Osteocyte (in vitro differentiated cells): ENCODE measurements at places on chromosomes 1 and 21. TPM values are rescaled to one million over a fixed set of nuclear protein-coding genes. Genes with fewer than 3 reads are reported as not detected.

Gene SPRR2E
- total RNA-seq, result not detected in 2 replicates

Gene KIF14
- 2.6 and 2.8 TPM in 2 replicates for total RNA-seq

Gene PCP4
- total RNA-seq, result not detected in 2 replicates

Gene HUNK
- total RNA-seq, result 0.83 and 1.8 TPM in 2 replicates

Gene INAVA
- 2.0 and 2.1 TPM in 2 replicates for total RNA-seq

DNA sequence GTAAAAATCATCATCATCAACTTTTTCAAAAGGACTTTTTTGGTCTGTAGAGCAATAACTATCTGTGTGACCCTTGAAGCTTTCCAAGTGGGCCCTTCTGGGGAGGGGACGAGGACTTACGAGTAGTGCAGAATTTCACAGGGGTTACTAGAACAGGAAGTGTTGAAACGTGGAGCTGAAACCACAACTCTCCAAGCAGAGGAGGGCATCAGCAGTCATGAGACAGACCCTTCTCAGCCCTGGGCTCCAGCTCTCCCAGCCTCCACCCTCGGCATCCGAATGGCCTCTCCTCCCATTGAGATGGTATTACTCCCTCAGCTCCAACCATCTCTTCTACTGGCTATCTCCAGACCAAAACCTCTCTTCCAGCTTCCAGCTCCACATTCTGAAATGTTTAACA lies 3.6 kb downstream of the FAM89A start:
- no peak for DNase-seq

GRCh38 chr1:186066411-186066810 lies 308.6 kb downstream of the TPR start:
- no peak for DNase-seq

- no peak for DNase-seq
These were observed 7.8 kb downstream of the ZBTB7B start for GRCh38 chr1:155010211-155010918.

- no peak for DNase-seq
These were observed 117.6 kb downstream of the UBE2U start for GRCh38 chr1:64320922-64321614.

- DNase-seq, result no peak
These were observed 147.7 kb downstream of the FAF1 start for GRCh38 chr1:50812346-50812745.

DNA sequence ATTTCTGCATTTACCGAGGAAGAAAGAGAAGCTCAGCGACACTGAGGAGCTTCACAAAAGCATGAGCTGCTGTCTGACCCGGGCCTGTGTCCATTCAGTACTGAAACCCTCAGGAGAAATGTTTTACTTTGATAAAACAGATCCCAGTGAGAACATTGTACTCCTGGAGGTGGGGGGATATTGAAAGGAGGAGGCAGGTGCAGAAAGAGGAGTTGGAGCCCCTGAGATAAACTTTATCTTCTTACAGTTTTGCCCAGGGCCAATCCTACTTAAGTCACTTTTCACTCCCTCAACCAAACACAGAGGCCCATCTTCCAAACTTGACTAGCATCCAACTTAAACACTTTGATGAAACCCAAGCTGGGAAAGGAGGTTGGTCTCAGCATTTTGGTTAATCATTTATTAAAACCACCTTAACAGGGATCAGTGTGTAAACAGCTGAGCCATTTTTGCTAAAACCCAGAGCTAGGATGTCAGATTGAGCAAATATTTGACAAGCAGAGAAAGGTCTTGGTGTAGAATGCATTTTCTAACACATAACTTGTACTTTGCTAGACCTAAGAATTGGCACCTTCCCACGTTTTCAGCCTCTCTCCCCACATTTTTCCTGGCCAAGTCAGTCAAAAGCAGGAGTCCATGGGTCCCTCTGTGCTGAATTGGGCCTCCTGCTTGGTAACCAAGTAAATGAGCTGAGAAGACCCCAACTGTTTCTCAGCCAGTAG lies 32.5 kb upstream of the SARS1 start:
- no peak for DNase-seq

DNA sequence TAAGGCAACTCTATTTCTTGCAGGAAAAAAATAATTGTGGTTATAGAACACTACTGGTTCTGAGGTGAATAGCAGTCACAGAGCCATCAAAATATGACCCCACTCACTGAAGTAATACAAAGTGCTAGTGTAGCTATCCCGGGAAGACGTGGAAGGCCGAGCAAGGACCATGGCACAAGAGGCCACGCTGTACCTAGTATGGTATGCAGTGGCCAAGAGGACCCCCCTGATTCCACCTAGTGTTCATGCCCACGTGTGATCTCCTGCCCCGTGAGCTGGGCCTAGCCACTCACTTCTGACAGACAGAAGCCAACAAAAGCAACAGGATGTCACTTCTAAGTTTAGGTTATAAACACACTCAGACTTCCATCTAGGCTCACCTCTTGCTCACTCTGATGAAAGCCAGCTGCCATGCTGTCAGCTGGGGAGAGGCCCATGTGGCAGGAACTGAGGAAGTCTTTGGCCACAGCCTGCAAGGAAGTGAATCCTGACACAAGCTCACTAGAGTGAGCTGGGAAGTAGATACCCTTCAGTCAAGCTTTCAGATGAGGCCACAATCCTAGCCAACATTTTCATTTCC lies 21.7 kb upstream of the LSS start:
- DNase-seq, result no peak

GRCh38 chr21:16402752-16403151 lies 673.0 kb downstream of the USP25 start:
- DNase-seq, result no peak

DNA sequence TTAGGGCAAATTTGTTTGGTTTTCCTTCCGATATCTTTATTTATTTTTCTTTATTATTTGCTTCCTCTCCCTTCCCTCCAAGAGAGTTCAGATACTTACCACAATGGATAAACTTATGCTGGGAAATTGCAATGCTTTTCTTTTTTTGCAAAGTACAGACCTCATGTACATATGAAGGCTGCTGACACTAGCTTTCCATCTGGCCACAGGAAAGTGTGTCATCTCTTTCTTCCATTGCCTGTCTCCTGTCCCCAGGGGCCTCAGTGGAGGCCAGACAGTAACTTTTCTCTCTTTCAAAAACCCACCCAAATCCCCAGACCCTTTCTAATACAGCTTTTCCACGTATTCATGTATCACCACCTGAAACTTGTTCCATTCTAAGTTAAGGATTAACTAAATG lies 73.9 kb downstream of the ST6GALNAC3 start:
- no peak for DNase-seq

- no peak for DNase-seq
These were observed 5.8 kb downstream of the ACTN2 start for GRCh38 chr1:236692128-236692527.

DNA sequence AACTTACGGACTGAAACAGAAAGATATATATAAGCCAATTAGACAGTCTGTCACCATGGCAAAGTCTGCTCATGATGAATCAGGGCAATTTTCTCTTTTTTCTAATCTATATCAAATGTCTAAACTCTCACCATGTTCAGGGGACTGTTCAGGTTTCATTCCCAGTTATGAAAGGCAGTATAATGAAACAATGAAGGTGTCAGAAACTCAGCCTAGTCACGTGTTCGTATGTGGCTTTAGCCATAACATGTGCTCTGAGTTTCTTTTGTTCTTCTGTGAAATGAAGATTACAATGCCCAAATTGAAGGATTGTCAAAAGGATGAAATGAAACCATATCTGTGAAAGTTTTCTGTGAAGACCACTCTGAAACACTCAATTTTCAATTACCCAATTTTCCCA lies 392.9 kb downstream of the DSCAM start:
- DNase-seq, result no peak

DNA sequence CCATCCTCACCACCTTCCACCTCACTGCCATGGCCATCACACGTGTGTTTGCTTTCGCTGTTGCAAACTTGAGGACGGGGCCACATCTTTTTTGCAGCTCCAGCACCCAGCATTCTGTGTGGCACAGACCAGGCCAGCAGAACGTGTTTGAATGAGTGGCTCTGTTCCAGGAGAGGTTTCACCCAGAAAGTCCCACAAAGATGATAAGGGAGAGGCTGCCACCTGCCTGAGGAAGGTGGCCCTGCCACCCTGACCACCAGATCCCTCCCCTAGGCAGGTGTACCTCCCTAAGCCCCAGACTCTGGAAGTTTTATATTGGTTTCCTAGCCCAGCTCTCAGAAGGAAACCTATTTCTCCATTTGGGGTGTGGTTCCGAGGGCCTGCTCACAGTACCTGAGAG lies 252.1 kb downstream of the KAZN start:
- no peak for DNase-seq

DNA sequence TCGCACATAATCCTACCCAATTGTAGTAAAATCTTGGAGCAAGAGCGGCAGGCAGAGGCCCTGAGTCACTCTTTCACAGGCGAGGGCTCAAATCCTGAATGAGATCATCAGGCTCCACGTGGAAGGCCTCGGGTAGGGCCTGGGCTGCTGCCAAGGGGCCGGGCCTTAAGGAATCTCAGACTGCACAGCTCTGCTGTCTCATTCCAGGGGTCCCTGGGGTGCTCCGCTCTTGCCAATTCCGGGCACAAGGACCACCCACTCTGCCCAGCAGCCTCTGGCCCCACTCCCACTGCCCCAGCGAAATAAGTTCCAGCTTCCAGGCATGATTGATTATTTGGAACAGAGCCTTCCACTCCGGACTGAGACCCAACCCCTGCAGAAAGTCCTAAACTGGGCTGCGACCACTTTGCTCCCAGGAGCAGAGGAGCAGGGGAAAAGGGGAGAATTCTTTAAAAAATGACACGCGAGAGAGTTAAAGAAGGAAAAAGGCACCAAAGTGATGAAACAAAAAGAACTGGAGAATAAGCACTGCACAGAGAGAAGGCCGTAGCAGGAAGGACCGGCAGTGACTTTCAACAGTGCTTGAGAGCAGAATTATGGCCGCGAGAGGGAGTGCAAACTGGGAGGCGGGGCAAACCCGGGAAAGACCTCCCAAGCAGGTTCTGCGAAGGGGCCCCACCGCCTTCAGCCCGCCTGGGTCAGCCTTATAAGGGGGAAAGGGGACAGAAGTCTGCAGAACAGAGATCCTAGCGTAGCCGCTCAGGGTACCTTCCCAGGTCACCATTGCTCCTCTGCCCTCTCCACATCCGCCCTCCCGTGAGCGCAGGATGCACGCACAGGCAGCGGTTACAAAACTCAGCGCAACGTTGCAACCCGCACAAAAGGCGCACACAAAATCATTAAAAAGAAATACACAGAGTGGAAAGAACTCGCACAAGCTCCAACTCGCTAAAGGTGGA lies 2.0 kb downstream of the ADAMTS1 start:
- peak; percentile 96 for DNase-seq

GRCh38 chr21:20523191-20523590 lies 475.0 kb upstream of the NCAM2 start:
- DNase-seq, result no peak

- DNase-seq, result no peak
These were observed 37.1 kb downstream of the CCN1 start for GRCh38 chr1:85617633-85618100.

- DNase-seq, result no peak
These were observed 31.5 kb downstream of the PRKAA2 start for GRCh38 chr1:56676571-56677035.

DNA sequence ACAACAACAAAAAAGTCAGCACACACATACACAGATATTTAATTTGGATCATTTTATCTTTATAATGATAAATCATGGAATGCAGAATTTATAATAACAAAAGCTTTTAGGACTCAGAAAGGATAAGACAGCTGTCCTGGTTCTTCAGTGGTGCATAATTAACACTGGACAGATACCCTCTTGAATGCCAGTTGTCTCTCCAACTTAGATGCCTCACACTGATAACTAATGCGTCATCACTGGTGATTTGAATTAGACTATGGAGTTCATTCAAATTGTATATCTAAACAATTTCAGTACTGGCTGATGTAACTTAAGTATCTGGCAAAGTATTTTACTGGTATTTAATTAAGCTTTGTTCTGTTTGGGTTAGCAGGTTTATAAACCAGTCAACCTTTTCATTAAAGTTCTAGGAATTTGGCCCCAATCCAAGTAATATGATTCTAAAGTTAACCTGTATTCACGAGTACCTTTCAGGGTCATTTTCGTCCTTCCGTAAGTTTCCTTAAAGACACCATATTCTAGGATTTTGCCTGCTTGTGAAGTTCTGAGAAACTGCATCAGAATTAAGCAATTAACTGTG lies 1199.5 kb upstream of the TMPRSS15 start:
- DNase-seq, result no peak

- no peak for DNase-seq
These were observed 27.5 kb downstream of the TRIM45 start for GRCh38 chr1:117093870-117094621.

DNA sequence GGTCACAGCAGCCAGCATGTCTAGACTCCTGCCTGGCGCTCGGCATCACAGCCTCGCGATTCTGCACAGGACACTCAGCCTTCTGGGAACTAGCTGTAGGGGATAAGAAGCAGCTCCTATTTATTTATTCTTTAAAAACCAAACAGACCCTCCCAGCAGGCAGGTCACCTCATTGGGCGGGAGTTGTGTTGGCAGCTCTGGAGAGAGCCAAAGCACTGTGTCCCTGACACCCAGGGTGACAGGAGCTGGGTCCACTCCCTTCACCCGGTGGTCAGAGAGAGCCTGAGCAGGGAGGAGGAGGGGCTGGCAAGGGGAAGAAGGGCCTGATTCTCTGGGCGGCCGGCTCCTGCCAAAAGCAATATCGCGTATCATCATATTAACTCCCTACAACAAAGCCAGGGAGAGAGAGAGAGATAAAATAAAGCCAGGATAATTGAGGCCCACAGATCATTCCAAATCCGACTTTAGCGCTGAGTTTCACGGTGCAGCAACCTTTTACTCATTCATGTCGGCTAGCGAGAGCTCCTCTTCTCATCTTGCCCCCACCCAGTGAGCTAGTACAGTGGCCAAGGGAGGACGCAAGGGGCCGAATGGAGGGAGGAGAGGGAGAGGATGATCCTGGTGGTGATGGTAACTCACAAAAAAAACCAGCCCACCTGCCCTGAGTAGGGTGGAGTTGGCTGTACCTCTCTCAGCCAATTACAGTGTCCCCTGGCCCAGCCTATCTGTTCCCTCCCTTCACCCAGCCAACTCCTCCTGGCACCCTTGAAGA lies 79.8 kb upstream of the IFFO2 start:
- no peak for DNase-seq

DNA sequence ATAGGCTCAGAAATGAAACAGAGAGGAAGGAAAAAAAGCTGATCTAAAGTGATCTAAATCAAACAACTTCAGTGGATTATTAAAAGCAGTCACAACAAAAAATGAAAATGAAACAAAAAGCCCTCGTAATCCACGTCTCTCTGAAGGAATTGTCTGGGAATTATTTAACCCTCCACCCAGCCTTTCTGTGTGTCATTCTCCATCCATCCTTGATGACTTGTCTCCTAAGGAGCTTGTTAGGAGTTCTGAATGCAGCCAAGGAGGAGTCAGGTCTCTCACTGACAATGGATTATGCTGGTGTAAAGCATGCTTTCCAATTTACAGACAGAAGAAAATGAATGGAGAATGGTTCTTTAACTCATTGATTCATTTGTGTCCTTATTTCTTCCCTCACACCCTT lies 359.3 kb upstream of the RUNX1 start:
- no peak for DNase-seq

GRCh38 chr1:75099581-75099980 lies 34.6 kb upstream of the LHX8 start:
- DNase-seq, result no peak

- no peak for DNase-seq
These were observed 98.3 kb upstream of the MAGI3 start for GRCh38 chr1:113291777-113292602.
